ENCODE measurements at places on chromosomes 3 and 15.

DNA sequence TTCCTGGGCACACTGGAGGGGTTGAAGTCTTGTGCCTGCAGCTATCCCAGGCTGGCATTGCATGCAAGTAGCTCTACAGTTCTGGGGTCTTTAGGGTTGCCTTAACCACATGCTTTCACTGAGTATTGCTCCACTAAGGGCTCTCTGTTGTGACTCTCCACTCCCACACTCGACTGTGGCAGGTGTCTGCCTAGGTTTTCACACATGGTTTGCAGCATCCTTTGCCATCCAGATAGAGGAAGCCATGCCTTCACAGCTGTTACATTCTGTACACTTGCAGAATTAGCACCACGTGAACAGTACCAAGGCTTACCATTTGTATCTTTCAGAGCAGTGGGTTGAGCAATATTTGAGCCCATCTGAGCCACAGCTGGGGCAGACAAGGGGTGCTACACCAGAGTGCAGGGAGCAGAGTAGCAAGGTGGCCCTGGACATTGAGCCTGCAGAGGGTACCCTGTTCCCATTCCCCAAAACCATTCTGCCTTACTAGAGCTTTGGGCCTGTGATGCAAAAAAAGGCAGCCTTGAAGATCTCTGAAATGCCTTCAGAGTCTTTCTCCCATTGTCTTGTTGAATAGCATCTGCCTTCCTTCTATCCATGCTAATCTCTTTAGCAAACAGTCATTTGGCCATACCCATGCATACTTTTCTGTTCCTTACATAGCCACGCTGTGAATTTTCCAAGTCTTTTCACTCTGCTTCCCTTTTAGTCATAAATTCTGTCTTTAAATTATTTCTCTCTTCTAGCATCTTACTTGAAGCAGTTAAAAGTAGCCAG lies 95.2 kb upstream of the PLCL2 start:
- no peak for DNase-seq

GRCh38 chr15:70435872-70436271 lies 327.5 kb downstream of the UACA start:
- DNase-seq = no peak

DNA sequence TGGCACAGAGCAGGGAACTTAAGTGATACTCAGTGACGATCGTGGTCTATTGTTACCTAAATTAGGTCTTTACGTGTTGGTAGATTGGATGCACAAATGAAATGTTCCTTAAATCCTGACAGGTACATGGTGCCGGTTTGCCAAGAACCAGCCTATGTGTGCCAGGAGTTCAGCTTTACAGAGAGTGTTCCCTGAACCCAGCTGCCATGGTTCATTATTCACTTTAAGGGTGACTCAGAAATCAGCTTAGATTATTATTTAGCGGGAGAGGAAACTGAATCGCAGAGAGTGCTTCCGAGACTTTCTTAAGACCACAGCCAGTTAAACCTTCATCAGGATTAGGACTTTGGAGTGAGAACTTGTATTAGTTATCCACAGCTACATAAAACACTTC lies 21.5 kb downstream of the FAM43A start:
- no peak for DNase-seq

GRCh38 chr3:145900056-145900829 lies 260.7 kb downstream of the PLOD2 start:
- no peak for DNase-seq

- DNase-seq = no peak
Measured at GRCh38 chr3:181629029-181629428, 82.7 kb upstream of the SOX2 start.

DNA sequence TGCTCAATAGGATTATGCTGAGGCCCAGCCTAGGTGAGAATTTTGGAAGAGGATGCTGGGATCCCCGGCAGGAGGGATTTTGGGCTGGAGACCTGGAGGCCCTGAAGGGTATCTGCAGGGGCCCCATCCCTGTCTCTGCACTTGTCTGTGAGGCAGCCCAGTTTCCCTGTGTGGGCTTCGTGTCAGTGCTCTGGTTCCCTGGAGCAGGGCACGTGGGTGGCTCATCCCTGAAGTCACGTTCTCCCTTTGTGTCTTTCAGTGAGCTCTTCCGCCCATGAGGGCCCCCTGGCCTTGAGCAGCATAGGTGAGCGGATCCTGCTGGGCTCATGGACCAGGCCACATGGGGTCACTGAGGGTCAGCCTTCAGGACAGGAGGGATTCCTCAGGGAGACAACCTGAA lies 217.9 kb downstream of the SNRPN start:
- no peak for DNase-seq

DNA sequence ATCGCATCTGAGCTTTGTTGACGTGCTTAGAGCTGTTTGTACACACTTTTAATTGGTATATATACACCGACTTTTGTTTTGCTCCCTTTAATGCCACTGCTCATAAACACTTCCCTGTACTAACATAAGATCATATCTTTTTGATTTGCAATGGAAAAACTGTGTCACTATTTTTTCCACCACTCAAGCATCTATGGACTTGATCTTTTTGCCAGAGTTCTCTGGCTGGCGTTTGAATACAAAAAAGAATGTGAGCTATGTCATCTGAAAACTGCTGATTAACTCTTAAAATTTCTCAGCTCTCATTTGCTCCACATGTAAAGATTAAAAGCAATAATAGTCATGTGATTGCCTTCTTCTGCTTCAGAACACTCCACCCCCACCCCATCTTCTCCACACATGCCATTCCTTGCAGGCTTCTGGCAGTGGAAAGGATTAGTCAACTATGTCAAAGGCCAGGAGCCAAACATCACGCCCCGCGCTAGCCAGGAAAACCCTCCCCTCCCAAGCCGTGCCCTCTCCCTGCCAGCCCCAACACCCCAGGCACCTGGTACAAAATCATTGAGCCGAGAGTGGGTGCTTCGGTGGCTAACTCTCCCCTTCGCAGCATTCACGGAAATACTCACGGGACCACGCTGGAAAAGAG lies 123.4 kb upstream of the MEF2A start:
- DNase-seq = no peak

DNA sequence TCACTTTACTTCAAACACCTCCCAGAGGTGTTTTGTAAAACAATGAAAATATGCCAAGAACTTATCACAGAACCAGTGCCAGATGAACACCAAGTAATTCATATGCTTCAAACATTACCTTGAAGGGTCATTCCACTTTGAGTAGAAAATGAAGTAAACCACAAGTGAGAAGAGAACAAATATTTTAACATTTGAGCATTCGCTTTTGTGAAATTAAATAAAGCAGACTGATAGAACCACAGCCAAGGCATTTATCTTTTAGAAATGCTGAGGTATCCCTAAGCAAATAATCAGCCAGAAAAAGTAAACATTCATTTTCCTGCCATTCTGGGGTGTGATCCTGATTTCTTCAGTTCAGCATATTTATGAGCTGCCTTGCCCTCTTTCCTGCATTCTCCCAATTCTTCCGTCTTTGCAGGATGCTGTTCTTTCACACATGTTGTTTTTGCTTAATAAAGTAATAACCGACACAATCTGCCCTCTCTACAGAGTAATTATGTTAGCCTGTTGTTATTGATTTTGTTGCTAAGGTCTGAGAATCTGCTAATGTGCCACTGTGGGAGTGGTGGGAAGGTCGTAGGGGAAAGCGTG lies 235.6 kb upstream of the TGFBR2 start:
- no peak for DNase-seq

DNA sequence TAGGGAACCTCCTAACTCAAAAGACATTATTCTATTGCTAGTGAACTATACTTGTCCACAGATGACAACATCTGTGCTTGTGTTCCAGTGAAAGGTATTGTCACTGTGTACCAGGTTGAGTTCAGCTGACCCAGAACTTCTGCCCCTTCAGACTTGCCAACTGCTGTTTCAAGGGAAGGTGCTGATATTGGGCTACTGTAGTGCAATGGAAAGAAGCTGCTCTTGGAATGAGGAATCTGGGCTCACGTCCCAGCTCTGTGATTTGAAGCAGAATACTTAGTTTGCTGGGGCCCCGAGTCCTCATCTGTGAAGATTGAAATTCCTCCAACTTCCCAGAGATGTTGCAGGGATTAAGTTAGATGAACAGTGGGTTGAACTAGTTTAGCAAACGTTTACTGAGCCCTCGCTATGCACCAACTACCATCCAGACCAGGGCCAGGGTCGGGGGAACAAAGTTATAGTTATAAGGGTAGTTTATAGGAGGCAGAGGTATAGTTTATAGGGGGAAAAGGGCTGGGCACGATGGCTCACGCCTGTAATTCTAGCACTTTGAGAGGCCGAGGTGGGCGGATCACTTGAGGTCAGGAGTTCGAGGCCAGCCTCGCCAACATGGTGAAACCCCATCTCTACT lies 15.9 kb upstream of the UMPS start:
- DNase-seq = no peak

DNA sequence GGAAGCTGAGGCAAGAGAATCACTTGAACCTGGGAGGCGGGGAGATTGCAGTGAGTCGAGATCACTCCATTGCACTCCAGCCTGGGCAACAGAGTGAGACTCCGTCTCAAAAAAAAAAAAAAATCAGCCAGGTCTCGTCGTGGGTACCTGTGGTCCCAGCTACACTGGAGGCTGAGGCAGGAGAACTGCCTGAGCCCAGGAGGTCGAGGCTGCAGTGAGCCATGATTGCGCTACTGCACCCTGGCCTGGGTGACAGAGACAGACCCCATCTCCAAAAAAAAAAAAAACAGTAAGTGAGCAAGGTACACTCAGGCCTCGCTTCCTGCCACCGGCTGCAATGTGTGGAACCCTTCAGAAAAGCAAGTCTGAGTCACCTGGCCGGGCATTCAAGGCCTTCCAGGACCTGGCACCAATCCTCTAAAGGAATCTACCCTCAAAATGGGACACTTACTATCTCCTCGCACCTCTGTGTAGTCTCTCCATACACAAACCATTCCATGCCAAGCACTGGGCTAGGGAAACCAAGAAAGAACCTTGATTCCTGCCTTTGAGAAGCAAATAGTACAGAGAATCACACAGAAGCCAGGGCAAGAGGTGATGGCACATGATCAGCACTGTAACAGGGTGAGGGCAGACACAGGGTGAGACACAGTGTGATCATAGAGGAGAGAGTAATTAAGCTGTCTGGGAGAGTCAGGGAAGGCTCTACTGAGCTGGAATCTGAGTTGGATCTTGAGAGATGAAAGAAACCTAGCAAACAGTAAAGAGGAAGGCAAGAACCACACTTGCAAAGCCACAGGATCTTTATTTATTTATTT lies 9.7 kb downstream of the SCAMP2 start:
- no peak for DNase-seq

DNA sequence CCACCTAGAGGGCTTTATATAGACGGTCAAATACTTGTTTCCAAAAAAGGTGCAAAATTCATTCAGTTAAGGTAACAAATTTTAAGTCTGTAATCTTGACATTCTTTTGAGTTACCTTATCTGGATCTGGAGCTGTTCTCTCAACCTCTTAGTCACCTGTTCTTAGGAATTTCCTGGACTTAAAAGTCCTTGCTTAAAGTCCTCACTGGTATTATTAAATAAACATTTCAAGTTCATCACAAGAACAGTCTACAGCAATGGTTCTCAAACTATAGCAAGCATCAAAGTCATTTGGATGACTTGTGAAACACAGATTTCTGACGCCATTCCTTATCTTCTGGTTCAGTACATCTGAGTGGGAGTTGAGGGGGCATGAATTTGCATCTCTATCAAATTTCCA lies 122.9 kb upstream of the GOLIM4 start:
- no peak for DNase-seq

DNA sequence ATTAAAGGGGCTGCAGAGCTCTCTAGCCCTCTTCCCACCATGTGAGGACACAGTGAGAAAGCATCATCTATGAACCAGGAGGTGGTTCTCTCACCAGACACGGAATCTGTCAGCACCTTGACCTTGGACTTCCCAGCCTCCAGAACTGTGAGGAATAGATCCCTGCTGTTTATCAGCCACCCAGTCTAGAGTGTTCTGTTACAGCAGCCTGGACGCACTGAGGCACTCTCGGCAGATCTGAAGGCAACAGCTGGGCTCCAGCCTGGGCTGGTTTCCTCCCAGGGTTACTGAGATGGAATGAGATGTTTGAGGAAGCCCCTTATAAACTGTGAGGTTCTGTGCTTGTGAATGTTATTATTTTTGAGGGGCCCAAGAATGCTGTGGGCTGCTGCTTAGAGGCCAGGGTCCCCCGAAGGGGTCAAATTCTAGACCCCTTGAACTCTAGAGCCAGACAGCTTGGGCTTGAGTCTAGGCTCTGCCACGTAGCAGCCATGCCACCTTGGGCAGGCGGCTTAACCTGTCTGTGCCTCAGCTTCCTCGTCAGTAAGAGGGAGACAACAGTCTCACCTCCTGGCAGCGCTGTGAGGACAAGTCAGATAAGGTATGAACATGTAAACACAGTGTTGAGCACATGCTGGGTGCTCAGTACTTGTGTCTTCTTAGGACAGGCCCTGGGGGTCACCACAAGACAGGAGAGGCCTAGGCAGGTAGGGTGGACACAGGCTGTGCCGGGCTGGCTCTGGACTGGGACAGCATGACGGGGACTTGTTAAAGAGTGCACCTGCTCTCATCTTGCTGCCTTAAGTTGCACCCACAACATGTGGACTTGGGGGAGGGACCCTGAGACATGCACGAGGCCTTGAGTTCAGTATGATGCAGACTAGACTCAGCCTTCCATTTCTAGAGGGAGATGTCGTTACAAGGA lies 49.2 kb downstream of the MGLL start:
- no peak for DNase-seq

DNA sequence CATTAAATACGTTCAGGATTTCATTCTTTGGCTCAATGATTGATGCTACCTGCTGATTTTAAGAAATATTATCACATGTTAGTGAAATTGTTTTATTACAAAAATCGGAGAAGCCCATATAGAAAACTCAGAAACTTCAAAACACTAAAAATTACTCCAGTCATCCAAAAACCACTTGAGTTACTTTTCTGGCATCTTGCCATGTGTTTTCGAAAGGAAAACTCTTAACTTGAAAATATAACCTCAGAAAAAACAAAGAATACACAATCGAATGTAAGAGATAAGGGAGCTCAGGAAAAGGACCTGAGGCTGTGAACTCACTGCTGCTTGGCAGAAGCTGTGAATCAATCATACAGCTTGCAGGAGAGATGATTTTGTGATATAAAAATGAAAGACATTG lies 151.3 kb upstream of the SLITRK3 start:
- DNase-seq = no peak

GRCh38 chr15:41772720-41773331 lies 1.5 kb upstream of the MAPKBP1 start:
- peak; percentile 56 for DNase-seq

DNA sequence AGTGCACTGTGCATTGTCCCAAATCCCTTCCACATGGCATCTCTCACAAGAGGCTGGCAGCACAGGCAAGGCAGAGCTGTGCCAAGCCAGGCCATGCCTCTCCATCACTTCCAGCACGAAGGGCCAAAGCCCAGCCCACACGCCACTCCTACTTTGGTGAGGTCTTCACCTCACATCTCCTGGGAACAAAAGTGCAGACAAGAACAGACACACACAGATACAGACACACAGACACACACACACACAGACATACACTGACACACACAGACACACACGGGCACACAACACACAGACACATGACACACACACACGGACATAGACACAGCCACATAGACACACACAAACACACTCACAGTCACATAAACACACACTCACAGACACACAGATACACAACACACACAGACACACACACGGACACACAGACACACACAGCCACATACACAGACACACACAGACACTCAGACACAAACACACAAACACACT lies 233.3 kb downstream of the UACA start:
- DNase-seq = no peak

GRCh38 chr3:117665296-117665695 lies 955.7 kb downstream of the TUSC7 start:
- DNase-seq = no peak

- DNase-seq = no peak
Measured at GRCh38 chr15:23538648-23539047, 26.8 kb upstream of the MKRN3 start.
